ENCODE measurements at places on chromosomes 1 and 21.

GRCh38 chr1:203381151-203381751 is 30.3 kb upstream of the FMOD start:
- DNase-seq = no peak

GRCh38 chr1:161989108-161989507 is 34.6 kb downstream of the OLFML2B start:
- no peak for DNase-seq

- no peak for DNase-seq
Measured at GRCh38 chr1:180548686-180549317, 10.0 kb upstream of the OVAAL start.

GRCh38 chr1:206846487-206846886 is 18.9 kb upstream of the IL20 start:
- no peak for DNase-seq

DNA sequence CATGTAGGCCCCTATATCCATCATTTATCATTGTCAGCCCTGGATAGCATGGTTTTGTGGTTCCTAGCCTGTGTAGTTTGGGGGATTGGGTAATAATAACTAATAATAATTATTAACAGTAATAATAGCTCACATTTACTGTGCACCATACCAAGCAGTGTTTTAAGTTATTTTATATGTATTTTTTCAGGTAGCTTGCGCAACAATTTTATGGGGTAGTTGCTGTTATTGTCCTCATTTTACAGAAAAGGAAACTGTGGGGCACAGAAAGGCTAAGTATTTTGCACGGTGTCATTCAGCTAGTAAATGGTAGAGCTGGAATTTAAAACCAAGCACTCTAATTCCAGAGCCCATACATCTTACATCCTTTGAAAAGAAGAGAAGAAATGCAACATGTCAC is 179.8 kb downstream of the HS2ST1 start:
- no peak for DNase-seq

GRCh38 chr1:151520359-151520758 is 9.2 kb downstream of the CGN start:
- DNase-seq = no peak

DNA sequence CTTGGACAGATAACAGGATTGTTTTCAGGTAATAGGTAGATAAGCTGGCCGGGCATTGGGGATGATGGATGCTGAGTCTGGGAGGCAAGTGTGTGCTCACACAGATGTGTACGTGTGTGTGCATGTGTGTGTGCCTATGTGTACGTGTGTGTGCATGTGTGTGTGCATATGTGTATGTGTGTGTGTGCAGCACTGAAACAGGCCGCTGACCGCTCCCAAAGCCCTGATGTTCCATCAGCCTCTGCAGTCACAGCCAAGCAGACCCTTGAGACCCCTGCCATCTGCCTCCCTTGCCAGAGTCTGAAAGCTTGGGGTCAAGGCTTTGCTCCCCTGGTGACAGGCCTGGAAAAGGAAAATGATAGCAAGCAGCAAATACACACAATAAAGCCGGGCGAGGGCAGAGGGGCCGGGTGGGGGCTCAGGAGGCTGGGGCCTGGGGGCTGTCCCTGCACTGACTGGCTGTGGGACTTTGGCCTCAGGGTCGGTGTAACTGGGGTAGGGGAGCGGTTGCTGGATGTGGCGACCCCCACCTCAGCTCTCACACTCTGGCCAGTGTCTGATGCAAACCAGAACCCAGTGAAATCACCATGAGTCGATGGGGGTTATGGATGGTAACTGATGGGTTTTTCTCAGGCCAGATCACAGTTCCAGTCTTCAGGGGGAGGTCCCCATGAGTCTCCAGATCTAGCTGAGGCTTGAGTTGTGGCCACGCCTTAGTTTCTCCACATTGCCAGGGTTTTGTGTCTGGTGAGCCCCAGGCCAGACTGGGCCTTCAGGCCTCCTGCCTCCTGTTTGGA is 9.2 kb upstream of the TNFRSF8 start:
- no peak for DNase-seq

GRCh38 chr21:18661842-18662241 is 258.3 kb upstream of the TMPRSS15 start:
- no peak for DNase-seq

GRCh38 chr1:94039514-94039870 is 81.5 kb downstream of the ABCA4 start:
- DNase-seq = no peak

DNA sequence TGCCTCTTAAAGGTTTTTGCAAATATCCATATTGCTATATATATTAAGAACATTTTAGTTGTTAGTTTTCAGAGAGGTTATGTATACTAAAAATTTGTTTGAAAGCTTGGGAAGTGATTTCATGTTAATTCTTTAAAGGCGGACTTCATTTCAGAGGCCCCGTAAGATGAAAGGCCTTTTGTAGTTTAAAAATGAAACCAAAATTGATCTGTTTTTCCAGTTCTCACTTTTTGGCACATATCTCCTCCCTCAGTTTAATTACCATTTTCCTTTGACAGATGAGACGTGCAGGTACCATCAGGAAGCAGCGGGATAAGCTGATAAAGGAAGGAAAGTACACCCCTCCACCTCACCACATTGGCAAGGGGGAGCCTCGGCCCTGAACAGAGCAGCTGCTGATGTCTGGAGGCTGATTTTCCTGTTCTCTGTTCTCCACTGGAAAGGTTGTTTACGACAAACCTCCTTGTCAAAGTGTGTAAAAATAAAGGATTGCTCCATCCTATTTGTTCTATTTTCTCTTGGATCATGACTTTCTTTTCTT is 8.0 kb downstream of the NDUFS5 start:
- no peak for DNase-seq

GRCh38 chr1:205535866-205536758 is 31.6 kb downstream of the CDK18 start:
- no peak for DNase-seq

GRCh38 chr1:9922342-9922741 is 12.3 kb upstream of the CTNNBIP1 start:
- DNase-seq = no peak

- no peak for DNase-seq
Measured at GRCh38 chr1:15081102-15081501, 72.4 kb upstream of the TMEM51 start.

DNA sequence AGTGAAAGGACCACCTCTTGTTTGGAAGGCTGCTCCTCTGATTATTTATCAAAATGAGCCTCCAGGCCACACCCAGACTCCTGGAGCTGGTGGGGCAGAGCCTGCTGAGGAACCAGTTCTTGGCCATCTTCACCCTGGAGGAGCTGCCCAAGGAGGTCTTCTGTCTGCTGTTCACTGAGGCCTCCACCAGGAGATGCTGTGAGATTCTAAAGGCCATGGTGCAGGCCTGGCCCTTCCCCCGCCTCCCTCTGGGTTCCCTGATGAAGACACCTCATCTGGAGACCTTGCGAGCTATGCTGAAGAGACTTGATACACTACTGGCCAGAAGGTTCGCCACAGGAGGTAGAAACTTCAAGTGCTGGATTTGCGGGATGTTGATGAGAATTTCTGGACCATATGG is 61.7 kb upstream of the GJA8 start:
- DNase-seq = no peak

GRCh38 chr1:197961449-197961848 is 44.3 kb downstream of the LHX9 start:
- DNase-seq = no peak

GRCh38 chr1:240395336-240395735 is 216.6 kb downstream of the GREM2 start:
- DNase-seq = no peak

- no peak for DNase-seq
Measured at GRCh38 chr1:112054510-112054909, 65.0 kb upstream of the KCND3 start.

DNA sequence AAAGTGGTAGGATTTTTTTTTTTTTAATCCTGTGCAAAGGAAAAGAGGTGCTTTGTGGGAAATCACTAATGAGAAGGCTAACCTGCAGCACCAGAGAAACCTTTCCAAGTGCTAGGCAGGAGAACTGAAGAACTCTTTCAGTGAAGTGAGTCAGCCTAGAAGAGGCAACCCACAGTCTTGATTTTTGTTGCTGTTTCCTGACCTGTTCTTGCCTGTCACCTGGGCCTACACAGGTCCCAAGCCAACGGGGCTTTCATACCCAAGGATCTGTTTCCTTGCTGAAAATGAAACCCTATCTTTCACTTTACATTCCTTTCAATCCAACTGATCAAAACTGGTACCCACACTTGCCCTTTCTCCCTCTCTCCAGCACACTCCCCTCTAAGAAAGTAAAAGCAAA is 7.1 kb upstream of the IKBKE start:
- no peak for DNase-seq

GRCh38 chr1:191343816-191344215 is 814.4 kb upstream of the RGS18 start:
- DNase-seq = peak; percentile 32

- DNase-seq = no peak
Measured at GRCh38 chr1:201505503-201505890, 1.4 kb downstream of the CSRP1 start.

DNA sequence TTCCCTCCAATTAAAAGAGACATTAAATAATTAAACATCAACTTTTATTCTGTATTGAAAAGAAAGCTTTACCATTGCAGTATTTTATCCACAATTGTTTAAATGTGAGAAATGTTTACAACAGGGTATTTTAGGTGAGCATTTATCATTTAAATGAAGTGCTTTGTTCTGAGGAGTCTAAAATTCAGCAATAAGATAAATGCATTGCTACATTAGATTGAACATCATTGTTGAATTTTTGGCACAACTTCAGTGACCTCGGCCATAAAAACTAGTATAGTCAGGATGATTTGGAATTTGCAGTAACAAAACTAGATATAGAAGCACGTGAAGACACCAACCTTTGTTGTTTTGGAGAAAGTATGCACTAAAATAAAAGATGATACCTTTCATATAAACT is 692.9 kb downstream of the USP25 start:
- DNase-seq = no peak

- DNase-seq = no peak
Measured at GRCh38 chr21:46564391-46564790, 40.5 kb downstream of the S100B start.

GRCh38 chr1:156123356-156124196 is 9.1 kb downstream of the LMNA start:
- DNase-seq = peak; percentile 93

DNA sequence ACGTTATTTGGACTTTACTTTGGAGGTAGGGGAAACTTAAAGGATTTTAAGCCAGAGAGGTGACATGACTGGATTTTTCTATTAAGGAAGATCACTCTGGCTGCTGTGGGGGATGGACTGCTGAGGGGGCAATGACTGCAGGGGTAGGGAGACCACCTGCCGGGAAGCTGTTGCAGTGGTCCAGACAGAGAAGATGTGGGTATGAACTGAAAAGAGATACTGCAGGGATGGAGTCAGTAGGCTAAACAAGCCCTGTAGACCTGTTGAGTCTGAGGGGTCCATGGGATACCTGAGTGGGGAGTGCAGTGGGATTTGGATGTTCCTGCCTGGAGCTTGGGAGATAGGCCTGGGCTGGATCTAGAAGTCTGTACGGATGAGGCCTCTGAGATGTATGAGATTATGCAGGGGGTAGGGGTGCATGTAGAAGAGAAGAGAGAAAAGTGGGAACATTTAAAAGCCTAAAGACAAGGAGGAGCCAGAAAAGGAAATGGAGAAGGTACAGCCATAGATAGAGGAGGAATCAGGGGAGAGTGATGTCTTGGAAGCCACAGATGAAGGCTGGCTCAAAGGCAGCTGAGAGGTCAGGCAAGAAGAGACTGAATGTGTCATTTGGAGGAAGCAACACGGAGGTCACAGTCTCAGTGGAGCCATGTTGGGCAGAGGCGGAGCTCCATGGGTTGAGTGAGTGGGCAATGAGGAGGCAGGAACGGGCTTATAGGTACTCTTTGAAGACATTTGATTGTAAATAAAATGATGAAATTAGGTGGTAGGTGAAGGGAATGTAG is 25.9 kb upstream of the KCNA2 start:
- DNase-seq = no peak

DNA sequence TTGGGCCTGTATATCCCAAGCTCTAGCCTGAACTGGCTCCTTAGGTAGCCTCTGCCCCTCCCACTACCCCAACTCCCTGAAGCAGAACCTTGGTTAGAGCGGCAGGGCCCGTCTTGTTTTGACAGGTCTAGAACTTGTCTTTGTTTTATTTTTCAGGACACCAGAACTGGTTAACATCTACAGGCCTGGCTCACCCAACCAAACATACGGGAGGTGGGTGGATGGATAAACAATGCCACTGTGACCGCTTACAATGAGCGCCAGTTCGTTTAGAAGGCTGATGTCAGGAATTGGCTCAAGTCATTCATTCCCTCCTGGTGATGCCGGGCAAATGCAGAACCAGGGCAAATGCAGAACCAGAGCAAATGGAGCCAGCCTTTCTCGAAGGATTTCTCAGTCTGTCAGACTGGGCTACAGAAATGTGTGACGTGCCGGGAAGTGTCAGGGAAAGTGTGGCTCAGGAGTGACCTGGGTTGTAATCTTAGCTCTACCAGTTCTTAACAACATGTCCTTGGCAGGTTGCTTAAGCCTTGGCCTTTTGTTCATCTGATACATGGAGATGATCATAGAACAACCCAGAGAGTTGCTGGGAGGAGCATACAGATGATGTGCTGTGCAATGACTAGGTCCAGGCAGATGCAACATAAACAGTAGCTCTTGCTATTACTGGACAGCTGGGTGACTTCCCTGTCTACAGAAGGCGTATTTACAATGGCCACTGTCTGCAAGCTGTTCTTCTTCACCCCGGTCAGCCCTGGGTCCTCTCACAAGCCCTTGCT is 30.5 kb upstream of the BTG2 start:
- no peak for DNase-seq

DNA sequence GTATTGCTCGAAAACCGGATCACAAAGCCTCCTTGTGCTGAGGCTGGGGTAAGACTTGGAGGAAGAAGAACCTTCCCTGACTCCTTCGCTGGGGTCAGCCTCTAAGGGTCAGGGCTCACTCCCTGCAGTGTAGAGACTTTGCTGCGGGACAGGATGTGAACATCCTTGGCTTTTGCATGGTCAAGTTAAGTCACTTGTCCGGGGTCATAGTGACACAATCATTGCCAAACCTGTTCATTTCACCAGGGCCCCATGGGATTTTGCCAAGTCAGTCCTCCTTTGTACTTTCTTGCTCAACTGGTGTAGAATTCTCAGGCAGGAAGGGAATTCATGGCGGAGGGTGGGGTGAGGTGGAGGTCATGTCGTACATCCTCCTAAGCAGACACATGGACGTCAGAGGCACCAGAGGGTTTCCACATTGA is 24.7 kb upstream of the IL10 start:
- DNase-seq = no peak

DNA sequence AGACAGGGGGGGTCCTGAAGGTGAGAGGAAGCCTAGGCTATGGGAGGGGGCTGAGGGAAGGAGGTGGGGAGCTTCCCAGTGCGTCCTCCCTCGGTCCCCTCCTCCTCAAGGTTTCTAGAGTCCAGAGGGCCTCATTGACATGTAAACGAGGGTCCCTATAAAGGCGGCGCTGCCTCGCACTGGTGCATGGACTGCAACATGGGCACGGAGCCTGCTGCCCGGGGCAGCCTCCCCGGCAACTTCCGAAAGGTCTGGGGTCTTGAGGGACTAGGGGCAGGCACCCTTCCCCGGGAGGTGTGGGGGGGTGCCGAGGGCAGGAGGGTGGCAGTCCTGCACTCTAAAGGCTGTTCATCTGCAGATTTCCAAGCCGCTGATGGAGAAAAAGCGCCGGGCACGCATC is at the start of gene HES3:
Gene HES3 (plus strand): TSS at position 187 of the 400 bp plus-strand sequence. CDS start 187 bp downstream, at position 374.
- DNase-seq = no peak

- DNase-seq = no peak
Measured at GRCh38 chr1:112546076-112546475, 37.3 kb downstream of the WNT2B start.
